ENCODE measurements at places on chromosomes 3 and 15.

DNA sequence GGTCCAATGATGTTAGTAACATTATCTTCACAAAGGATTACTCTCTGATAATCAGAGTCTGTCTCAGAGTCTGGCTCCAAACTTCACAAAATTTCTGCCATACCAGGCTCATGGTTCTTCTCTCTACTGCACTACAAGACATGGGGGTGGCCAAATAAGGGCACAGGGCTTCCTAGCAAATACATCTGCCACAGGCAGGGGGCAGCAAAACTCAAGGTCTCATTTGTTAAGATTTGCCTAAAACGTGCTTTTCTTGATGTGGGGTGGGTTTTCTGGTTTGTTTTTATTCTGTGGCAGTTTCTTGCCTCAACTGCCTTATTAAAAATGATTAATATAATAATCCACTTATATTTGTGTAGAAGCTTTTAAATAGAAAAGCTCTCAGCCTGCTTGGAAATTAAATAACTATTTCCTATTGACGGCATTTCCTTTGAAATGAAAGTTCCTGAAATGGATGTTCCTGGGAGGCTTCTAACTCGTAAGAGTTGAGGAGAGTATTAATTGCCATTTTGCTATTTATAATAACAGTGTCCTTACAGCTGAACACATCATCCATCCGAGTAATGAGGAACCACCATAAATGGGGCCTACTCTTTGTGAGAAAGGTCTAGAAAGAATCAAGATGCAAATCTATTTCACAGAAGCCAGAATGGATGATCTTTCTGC lies 53.8 kb downstream of the SST start:
- peak; percentile 73 for DNase-seq

DNA sequence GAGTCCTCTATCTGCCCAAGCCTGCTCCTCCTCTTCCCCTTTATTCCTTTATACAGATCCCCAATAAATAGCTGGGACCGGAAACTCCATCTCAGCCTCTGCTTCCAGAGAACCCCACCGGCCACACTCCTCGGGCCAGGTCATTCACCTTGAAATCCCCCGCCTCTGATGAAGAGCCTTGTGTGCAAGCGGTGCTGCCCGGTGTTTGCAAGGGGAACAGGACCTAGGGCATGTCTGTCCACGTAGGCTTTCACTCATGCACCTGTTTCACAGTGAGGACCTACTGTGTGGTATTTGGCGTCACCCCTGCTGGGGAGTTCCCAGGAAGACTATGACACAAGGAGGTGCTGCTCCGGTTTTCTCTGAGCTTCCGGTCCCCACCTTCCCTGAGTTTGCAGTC lies 54.0 kb downstream of the WNT7A start:
- no peak for DNase-seq

DNA sequence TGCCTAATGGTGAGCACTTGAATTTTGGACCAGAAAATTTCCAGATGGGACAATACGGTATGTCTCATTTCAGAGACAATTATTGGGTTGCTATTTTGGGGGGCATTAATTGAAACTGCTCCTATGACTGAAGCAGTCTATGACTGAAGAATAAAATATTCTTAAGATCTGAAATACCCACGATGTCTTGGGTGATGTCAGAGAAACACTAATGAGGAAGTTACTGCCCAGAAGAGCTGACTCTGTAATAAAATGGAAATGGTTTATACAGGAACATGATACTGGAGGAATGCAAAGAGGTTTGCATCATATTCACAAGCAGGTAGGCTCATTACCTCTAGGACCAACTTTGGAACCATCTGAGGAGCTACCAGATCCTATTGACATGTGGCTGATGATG lies 68.7 kb downstream of the IL12A start:
- no peak for DNase-seq

DNA sequence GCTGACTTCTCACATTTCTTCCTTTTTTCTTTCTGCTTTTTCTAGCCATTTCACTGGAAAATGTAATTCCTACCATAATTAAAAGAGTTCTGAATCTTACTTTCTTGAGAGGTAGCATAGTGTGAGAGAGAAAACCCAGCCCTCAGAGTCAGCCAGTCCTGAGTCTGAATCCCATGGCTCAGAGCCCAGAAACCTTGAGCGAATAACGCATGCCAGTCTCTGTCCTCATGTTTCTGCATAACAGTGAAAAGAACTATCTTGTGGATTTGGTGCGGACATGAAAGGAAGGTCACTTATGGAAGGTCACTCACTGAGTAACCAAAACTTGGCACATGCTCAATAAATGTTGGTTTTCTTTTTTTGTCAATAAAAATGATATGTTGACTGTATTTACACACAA lies 29.3 kb upstream of the SLCO3A1 start:
- DNase-seq = no peak

DNA sequence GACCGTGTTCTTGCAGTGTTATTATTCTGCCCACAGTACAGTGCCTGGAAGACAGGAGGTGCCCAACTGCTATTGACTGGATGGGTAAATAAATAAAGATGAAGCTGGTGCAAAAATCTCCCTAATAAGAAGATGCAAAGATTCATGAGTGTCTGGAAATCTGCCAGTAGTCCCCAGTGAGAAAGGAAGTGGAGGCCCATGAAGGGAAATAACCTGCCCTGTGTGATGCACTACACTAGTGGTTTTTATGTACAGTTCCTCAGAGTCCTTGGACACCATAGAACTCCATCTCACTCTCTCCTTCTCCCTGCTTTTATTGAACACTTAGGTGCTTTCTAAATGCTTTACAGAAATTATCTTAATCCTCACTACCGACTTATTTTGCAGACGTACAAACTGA lies 8.3 kb upstream of the SUCLG2 start:
- DNase-seq = no peak

DNA sequence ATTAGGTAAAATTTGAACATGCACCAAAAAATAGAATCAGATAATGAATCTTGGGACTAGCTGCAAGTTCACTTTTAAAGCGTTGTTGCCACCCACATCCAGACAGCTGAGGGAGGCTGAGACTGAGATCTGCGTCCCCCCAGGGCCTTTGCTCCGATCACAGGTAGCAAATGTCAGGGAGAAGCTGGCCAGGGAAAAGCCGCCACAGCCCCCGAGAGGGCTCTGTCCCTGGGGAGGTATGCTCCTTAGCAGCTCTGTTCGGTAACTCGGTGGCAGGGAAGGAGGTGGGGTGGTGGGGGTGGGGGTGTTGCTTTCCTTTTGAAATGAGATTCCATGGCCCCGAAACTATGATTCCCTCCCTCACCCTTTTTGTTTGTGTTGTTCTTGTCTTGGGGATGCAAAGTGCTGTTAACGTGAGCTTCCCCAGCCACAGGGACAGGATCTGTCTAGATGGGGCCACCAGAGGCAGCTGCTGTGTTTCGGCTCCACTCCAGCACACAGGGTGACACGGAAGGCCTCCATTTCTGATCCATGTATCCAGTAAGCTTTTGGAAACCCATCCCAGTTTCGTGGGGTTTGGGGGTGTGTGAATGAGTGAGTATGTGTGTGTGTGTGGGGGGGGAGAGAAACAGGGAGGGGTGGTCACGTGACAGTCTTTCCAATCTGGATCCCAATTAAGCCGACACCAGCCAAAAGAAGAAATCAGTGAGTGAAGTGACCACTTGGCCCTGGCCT lies 1.1 kb upstream of the MINAR1 start:
- no peak for DNase-seq

- DNase-seq = no peak
Observed at GRCh38 chr3:45084361-45084760, 58.3 kb downstream of the CLEC3B start.

- DNase-seq = no peak
Observed at GRCh38 chr3:76456322-76456721, 583.6 kb upstream of the ROBO2 start.

DNA sequence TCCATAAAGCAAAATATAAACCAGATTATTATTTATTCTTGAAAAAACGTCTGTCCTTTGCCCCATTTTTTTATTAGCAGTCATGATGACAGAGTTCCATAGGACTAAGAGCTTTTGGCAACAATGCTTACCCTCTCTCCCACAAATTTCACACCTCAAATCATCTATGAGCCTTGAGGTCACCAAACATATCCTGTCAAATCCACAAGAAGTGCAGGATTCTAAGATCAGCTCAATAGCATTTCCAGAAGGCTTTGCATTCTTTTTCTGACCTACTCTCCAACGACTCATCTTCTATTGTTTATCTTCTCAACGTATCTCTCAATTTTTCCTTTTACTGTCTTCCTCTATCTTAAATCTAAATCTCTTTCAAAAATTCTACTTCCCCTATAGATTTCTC lies 619.1 kb upstream of the BCHE start:
- DNase-seq = no peak

DNA sequence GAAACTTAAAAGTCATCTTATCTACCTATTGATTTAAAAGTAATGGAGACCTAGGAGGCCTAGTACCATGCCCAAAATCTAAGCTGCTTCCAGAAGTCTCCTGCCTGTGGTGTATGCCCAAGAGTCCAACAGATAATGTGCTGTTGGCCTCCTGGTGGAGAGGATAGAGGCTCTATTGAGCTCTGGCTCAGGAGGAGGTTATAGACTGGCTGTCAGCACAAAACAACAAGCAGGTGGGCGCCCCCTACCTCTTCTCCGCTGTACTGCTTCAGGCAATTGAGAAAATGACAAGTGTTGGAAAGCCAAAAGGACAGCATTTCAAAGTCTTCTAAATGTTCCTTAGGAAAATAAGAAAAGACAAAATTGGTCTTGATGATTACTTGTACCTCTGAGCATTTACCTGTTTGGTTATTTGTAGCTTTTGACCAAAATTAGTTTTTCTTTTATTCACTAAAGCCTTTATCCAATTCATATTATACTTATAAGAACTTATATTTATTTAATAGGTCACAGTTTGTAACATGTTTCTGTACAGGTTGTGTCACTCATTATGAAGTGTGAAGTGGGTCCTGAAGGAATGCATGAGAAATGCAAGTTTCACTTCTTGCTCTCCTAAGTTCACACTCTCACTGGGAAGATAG lies 17.2 kb upstream of the GNB5 start:
- peak; percentile 88 for DNase-seq

GRCh38 chr15:78651007-78651406 lies 10.0 kb upstream of the CHRNB4 start:
- no peak for DNase-seq

GRCh38 chr3:114405202-114405990 lies 111.6 kb downstream of the TIGIT start:
- no peak for DNase-seq

DNA sequence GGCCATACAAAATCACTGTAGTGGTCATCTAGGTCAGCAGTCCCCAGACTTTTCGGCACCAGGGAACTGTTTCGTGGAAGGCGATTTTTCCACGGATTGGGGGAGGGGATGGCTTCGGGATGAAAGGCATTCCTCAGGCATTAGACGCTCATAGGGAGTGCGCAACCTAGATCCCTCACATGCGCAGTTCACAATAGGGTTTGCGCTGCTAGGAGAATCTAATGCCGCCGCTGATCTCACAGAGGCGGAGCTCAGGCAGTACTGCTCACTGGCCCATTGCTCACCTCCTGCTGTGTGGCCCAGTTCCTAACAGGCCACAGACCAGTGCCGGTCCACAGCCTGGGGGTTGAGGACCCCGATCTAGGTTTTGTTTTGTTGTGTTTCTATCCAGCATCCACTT lies 200.1 kb downstream of the SLC9A9 start:
- DNase-seq = no peak

GRCh38 chr15:34993412-34993811 lies 5.3 kb upstream of the ZNF770 start:
- DNase-seq = no peak

- no peak for DNase-seq
Observed at GRCh38 chr15:72200395-72201237, 3.0 kb upstream of the GRAMD2A start.

- peak; percentile 90 for DNase-seq
Observed at GRCh38 chr15:55289746-55290527, at the start of gene RAB27A. Gene RAB27A, minus strand, starts transcription at chr15:55289813. Its CDS starts 54,879 bp downstream, at chr15:55234934.

GRCh38 chr3:44468572-44469520 lies 8.6 kb downstream of the ZNF445 start:
- peak; percentile 67 for DNase-seq

- no peak for DNase-seq
Observed at GRCh38 chr3:108804437-108804836, 18.1 kb upstream of the TRAT1 start.

DNA sequence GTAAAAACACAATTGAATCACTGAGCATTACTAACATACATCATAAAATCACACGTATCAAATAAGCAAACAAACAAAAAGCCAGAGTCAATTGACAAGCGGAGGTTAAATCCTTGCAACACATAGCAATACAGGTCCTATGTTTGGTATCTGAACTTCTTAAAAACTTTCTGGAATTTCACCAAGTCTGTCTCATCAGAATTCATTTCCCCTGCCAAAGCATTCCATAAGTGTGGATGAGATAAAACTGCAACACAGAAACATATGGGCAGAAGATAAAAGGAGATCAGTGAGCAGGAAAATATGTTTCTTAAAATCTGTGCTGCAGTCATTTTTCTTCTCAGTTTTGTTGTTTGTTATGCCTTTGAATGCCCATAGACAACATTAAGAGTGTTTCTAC lies 1155.5 kb downstream of the TBL1XR1 start:
- DNase-seq = no peak

GRCh38 chr15:68385240-68385561 lies 46.8 kb downstream of the ITGA11 start:
- DNase-seq = no peak

DNA sequence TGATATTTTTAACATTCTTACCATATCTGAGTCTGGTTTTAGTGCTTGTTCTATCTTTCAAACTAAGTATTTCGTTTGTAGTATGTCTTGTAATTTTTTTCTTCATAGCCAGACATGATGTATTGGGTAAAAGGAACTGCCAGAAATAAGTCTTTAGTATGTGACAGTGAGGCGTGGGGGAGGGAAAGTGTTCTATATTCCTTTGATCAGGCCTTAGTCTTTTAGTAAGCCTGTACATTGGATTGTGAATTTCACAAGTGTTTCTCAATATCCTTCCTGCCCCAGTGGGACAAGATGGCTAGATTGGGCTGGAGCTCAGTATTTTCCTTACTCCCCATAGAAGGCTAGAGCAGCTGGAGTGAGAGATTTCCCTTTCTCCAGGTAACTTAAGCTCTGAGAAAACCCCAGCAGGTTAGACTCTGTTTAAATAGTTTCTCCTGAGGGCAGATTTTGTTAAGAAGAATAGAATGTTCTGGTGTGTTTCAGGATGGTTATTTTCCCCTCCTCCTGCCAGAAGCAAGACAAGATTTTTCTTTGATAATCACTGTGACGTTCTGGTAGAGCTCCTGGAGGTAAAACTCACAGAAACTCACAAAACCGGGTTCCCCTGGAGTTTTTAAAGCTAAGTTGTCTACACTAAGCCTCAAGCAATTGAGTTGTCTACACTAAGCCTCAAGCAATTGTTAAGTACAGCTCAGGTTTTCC lies 140.7 kb upstream of the ARPP21 start:
- DNase-seq = no peak

DNA sequence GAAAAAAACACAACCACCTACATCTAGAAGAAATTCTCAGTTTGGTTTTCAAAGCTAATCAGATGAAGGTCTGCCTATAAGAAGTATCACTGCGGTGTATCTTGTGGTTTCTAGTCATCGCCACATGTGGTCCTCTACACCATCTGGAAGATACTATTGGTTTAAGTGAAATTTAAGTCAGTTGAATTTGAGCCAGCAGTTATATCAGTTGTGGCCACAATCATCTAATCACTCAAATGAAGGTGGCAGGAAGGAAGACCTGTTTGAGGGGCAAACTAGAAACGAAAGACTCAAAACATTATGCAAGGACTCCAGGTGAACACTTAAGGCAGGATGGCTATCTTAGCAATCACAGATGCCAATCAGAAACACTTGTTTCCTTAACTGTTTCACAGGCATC lies 48.7 kb downstream of the ETV5 start:
- peak; percentile 57 for DNase-seq

All from stimulated activated CD8-positive, alpha-beta memory T cell treated with anti-CD3 and anti-CD28 coated beads, Interleukin-4, amount 100 ng/mL, for 48 hours (primary cell).